ENCODE measurements at places on chromosomes 6 and 20. TPM values are rescaled to one million over a fixed set of nuclear protein-coding genes. Genes with fewer than 3 reads are reported as not detected.

Gene LTB
- total RNA-seq, result 19.3 TPM

Gene USP49
- total RNA-seq, result 1.8 TPM

GRCh38 chr6:118708744-118709143, 57.4 kb upstream of the CEP85L start:
- DNase-seq, result no peak

Gene LATS1
- total RNA-seq, result 20.5 TPM

GRCh38 chr20:1390581-1391403, 2.1 kb downstream of the FKBP1A start:
- DNase-seq, result no peak

Data from kidney epithelial cell (primary cell).